Smooth muscle cell of the brain vasculature (primary cell): ENCODE measurements at places on chromosomes 4 and X.
A peak's percentile ranks its signal among the peaks of the same experiment; 100 is the strongest.

DNA sequence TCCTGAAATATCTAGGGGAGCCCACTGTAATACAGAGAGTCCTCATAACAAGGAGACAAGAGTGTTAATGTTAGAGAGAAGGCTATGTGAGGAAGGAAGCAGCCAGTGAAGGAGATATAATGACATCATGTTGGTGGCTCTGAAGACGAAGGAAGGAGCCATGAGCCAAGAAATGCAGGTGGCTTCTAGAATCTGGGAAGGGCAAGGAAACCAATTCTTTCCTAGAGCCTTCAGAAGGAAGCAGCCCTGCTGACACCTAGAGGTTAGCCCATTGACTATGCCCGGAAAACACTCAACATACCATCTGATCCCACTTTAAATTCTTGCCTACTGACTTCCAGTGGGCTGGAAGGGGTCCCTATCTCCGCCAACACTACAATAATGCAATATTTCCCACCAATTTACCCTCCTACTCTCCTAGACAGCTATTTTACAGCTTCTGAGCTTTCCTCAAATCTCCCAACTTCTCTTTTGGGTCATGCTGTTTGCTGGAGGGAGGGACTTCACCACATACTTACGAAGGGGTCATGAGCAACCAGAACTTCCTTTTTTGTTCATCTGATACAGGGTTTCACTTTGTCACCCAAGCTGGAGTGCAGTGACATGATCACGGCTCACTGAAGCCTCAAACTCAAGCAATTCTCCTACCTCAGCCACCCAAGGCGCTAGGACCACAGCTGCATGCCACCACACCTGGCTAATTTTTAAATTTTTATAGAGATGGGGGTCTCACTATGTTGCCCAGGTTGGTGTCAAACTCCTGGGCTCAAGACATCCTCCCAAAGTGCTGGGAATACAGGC lies 25.2 kb upstream of the G3BP2 start:
- no peak for DNase-seq

DNA sequence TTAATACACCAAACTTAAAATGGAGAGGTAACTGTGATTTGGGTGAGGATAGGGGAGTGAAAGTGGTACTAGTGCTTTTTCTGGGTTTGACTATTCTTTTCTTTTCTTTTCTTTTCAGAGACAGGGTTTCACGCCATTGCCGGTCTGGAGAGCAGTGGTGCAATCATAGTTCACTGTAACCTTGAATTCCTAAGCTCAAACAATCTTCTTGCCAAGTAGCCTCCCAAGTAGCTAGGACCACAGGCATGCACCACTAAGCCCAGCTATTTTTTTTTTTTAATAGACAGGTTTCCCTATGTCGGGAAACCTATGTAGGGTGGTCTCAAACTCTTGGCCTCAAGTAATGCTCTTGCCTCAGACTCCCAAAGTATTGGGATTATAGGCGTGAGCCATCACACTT lies 3.0 kb upstream of the ARMCX4 start:
- no peak for DNase-seq

DNA sequence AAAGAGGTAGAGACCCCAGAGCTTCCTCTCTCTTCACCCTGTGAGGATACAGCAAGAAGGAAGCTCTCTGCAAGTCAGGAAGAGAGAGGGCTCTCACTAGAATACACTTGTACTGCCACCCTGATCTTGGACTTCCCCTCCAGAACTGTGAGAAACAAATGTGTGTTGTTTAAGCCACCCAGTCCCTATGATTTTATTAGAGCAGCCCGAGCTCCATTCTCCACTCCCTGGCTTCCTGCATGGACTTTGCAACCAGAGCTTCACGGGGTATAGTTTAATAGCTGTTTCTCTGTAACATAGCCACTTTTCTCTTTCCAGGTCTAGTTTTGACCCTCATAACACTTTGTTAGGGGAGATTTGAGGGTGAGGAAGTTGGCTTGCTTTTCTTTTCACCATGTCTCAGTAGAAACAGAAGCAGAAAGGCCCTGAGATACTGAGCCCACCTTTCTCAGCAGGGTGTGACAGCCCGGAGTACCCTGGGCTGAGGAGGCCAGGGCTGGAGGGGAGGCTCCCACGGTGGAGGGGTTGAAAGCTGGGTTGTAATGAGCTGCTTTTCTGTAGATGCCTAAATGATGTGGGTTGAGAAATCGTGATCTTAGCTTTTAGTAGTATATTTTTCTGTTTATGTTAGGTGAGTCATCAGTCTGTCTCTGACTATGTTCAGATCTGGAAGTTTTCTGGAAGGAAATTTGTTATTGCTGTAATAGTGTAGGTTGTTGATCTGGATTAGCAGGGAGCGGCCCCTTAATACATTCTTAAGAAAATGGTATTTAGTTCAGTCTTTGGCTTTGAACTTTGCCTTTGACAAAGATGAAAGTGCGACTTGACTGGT lies 118.6 kb downstream of the PTTG2 start:
- peak; percentile 69 for DNase-seq

GRCh38 chrX:130262231-130262630 lies 6.5 kb downstream of the ZNF280C start:
- no peak for DNase-seq

GRCh38 chr4:87601361-87601760 lies 7.0 kb upstream of the DSPP start:
- no peak for DNase-seq

- DNase-seq, result no peak
Observed at GRCh38 chr4:121053601-121054143, 18.7 kb downstream of the NDNF start.

GRCh38 chrX:136192839-136193414 lies 45.6 kb downstream of the FHL1 start:
- DNase-seq, result no peak

DNA sequence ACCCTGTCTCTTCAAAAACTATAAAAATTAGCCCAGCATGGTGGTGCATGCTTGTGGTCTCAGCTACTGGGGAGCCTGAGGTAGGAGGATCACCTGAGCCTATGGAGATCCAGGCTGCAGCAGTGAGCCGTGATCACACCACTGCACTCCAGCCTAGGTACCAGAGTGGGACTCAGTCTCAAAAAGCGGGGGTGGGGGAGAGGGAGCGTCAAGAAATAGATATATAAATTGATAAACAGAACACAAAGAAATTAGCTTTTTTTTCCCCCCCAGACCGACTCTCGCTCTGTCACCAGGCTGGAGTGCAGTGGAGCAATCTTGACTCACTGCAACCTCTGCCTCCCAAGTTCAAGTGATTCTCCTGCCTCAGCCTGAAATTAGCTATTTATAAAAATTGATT lies 14.1 kb downstream of the PDS5A start:
- DNase-seq, result no peak

DNA sequence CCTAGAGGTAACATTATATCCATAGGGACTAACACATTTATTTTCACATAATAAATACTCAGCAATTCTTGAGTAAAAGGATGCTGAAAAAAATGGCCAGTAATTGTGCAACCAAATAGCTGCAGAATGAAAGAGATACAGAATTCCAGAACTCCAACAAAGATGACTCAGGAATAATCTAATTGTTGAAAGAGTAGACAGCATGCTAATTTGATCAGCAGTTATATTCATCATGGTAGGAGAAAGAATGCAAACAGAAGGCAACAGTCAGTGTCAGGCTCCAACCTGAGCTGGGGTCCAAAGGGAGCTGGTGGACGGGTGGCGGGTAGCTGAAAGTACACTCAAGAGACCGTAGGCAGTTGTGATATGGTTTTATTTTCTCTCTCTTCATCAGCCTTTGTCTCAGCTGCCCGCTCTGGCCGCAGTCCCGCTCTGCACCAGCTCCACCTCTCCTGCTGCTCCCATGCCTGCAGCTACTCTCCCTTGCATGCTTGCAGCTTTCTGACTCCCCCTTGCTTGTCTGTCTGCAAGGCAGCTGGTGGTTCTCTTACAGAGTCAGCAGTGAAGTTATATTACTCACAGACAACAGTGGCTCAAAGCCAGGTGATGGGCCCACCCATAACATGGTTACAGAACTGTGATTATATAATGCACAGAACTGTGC lies 1150.1 kb downstream of the STIM2 start:
- DNase-seq, result no peak

DNA sequence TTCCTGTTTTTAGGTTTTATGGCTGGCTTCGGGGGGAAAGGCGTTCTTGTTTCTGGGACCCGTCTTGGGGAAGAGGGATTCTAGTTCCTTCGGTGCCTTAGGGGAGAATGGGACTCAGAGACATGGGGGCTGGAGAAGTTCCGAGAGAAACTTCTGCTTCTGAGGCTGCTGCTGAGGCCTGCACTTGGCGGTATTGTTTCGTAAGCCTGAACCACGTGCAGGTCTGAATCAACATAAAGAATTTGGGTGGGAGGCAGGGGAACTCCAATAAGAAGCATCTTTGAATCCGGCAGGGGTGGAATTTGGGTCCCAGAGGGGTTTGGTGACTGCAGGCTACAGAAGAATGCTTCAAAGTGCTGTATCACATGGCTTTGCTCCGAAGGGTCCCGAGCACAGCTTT lies 15.1 kb downstream of the XG start:
- DNase-seq, result no peak

DNA sequence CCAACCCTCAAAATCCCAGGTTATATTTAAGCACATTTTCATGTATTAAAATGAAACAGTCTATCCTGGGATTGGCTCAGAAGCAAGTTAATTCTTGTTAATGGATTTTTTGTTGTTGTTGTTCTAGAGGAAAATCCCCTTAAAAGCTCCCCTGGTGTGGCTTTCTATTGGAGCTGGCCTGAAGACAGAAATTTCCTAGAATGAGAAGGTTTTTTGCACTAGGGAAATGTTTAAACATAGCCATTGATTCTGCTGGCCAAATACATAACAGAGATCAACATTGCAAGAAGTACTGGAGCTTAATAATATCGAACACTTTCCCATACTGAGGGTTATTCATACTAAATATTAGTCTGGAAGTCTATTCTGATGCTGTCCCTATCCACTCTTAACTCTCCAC lies 148.8 kb upstream of the PCDH18 start:
- DNase-seq, result no peak

DNA sequence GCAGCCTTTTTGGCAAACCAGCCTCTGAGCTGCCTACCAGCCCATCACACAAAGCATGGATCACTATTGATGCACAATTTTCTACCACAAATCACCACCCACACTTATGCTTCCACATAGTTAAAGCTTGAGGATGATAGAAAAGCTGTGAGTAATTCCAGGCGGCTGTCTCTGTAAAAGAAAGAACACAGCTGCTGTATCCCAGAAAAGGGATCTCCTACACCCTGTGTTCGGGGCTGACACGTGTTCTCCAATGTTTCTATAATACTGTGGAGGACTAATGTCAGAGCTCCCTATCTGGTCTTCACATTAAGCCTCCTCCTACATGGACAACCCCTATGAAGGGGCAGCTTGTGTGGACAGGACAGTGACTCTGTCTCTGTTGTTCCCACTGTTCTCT lies 12.5 kb upstream of the BRS3 start:
- no peak for DNase-seq

DNA sequence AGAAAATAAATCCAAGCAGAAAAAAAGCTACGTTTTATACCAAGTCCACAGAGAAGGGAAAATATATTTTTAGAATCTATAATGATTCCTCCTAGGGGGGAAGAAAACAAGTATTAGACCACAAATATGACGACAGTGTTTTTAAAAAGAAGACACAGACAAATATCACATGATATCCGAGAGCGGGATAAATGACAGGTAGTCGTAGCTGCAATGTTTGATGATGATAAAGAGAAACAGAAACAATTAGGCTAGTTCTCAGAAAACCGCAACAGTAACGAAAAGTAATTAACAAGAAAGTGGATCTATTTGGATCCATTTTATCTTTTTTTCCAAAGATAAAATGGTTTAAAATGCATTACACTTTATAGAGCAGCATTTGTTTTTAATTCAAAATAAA lies 918 bp downstream of the HAUS3 start:
- no peak for DNase-seq

- DNase-seq, result no peak
Observed at GRCh38 chr4:120761070-120761469, 161.5 kb downstream of the PRDM5 start.

GRCh38 chr4:151582098-151582497 lies 173.1 kb downstream of the FHIP1A start:
- DNase-seq, result no peak

- no peak for DNase-seq
Observed at GRCh38 chr4:92246384-92246783, 57.4 kb upstream of the GRID2 start.

GRCh38 chrX:153381684-153382532 lies 19.2 kb downstream of the PNMA6E start:
- peak; percentile 28 for DNase-seq

GRCh38 chrX:17031827-17032226 lies 85.4 kb downstream of the REPS2 start:
- DNase-seq, result no peak

DNA sequence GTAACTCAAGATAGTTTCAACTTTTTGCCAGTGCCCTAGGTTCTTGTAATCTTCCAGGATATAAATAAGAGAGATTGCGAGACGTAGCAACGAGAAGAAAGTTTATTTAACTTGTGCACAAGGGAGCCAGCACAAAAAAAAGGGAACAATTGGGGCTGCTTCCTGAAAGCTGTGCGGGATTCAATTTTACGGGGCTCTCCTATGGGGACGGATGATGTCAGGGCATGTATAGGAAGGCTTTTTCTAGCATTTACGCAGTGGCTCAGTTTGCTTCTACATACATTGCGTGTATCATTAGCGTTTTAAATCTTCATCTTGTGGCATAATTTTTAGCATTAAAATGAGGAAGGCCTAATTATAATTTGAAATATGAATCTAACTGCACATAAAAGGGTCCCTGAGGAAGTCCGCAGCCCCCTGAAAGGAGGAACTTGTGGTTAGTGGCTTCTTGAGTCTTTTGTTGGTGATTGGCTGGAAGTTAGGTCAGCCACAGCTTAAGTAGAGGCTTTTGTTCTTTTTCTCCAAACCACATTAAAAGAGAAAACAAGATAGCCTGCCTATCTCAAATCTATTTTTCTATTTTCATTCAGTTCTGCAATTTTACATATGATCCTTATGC lies 668.2 kb upstream of the NDST4 start:
- no peak for DNase-seq

DNA sequence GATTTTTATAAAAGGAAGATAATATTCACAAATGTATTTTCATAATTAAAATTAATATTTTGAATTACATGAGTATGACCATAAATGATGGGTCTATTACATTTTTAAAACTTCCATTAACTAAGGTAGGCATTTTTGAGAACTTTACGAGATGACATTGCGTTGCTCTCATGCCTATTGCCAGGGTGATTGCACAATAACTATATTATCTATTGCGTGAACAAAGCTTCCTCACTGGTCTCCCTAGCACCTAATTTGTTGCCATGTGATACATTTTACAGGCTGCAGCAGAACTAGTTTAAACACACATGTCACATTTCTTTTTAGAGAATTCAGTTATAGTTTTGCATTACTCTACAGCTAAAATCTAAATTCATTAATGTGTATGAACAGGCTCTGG lies 289.7 kb upstream of the GRID2 start:
- no peak for DNase-seq

DNA sequence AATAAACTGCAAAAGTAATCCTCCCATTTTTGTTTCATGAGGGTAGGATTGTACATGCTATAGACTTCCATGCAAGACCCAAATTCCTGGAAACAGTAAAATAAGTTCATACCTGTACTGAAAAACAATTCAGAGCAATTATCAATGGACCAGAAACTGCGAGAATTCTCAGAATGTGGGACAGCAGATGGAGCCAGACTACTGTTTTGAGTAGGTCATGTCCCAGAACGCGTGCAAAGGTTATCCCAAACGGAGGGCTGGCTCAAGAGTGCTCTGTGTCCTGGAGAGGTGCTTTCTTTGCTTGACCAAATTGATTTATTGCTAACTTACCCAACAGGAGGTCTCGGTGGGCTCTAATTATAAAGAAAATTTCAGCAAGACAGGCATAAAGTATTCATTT lies 1.7 kb upstream of the MAGEH1 start:
- DNase-seq, result no peak

- no peak for DNase-seq
Observed at GRCh38 chrX:50874876-50875275, 35.7 kb upstream of the BMP15 start.
